ENCODE measurements at places on chromosomes 7 and 10.

DNA sequence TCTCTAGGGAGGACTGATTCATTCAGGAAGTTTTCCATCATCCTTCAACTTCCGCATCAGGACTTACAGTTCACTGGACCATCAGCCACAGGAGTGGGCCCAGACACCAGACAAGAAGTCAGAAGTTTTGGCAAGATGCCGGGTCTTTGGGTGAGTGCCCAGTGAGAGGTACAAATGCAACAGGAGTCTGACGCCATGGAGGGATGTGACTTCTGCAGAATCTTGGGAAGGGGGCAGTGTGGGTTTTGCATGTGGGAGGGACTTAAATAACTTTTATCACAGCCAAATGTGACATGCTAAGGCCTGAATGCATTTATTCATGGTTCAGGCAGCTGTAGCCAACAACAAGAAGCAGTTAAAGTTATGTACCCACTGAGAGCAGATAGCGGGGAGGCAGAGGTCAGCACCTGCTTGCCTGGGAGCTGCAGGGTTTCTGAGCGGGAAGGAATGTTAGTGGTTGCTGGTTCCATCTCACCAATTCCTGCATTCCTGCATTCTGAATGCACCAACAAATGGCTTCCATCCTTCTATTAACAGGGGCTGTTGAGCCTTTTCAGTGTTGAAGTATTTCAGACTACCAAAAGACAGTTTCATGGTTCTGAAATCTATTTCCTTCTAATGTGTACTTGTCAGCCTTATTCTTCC lies 375.2 kb downstream of the PAXIP1 start:
- no peak for DNase-seq

- no peak for DNase-seq
Observed at GRCh38 chr10:63438506-63439498, 27.0 kb downstream of the JMJD1C start.

- DNase-seq = no peak
Observed at GRCh38 chr10:110714356-110714755, 70.2 kb downstream of the RBM20 start.

GRCh38 chr10:116892907-116893685 lies 43.8 kb downstream of the ENO4 start:
- DNase-seq = no peak

Data from left renal cortex interstitium (tissue), 4 donors.